ENCODE measurements at places on chromosomes 7 and 10.

DNA sequence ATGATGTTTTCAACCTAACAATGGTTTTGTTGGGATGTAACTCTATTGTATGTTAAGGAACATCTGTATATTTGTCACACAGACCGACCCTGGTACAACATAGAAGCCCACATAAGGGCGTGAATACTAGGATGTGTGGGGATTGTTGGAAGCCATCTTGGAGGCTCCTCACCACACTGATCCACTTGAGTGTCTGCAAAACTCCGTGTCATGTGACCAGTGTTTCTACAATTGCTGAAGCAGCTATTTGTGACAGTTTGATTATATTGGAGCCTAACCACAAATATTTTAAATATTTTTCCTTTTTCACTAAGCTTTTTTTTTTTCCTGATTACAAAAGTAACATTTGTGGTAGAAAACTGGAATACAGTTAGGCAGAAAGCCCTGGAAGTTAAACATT lies 27.9 kb downstream of the RALA start:
- no peak for DNase-seq

- DNase-seq: no peak
Measured at GRCh38 chr7:11748884-11749283, 83.1 kb downstream of the THSD7A start.

DNA sequence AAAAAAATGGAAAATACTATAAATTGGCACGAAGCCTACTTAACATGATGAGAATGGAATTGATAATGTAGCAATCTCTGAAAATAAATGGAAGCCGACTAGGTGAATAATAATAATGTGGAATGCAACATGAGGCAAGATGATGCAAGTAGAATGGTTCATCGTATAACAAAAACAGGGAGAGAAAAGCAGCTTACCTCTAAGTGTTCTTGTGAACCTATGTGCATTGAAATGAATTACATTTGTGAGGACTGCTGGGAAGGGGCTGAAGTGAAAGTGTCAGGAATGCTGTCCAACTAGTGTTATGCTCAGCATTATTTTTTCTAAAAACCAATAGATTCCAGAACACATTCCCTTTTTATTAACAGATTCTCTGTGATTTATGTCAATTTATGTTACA lies 440.6 kb upstream of the LRRN3 start:
- DNase-seq: no peak

DNA sequence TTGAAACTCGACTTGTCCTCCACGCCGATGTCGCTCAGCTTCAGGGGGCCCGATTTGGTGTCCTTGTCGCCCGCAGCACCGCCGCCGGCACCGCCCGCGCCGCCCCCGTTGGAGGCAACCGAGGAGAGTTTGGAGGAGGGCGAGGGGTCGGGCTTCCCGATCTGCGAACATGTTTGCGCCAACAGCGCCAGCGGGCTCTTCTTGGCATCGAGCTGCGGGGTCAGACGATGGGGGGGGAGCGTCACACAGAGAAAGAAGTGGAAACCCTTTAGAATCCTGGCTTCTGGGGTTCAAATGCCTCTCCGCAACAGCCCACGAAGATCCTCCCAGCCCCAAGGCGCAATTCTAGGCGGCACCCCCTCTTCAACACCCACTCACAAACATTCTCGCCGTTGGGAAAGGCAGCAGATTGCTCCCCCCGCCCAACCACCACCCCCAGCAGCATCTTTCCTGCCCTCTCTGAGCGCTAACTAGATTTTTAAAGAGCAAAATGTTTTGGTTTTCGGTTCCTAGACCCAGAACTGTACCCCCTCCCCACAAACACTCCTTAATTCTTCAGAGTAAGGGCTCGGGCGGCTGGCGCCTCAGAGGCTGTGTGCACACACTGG lies 1.3 kb downstream of the ZNF503 start:
- DNase-seq: no peak

- DNase-seq: no peak
Measured at GRCh38 chr7:10930551-10930950, 43.1 kb upstream of the PHF14 start.

- peak; percentile 86 for DNase-seq
Measured at GRCh38 chr7:39949971-39950472, at the start of gene CDK13. Gene CDK13 (plus strand): TSS chr7:39950256. CDS start chr7:39950642, 386 bp downstream.

DNA sequence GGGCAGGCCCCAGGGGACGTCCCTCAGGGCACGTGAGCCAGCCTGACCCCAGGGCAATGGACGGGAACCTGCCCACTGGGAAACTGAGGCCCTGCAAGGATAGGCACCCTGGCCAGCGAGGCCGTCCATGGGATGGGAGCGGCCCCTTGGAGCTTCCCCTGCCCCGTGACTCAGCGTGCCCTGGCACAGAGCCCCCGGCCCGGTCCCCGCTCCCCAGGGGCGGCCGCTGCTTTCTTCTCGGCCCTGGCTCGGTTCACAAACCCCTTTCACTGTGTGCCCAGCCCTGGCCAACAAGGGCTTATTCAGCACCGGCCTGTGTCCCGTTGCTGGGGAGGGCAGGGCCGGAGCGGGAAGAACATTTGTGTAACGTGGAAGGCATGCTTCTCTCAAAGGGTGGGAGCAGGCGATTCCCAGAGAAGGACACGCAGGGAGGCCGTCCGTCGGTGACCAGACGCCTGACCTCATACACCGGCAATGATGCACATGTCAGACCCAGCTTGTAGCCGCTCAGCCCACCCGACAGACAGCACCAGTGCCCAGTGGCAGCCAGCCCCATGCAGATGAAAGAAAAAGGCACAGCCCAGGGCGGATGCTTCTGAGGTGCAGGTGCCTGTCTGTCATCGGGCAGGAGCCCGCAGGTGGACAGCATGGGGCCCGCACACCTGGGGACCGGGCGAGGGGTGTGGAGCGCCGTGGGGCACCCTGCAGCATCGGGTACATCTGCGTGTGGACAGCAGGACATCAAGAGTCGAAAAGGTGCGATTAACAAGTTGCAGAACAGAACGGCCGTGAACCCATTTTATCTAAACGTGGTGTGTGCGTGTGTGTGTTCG lies 94.5 kb downstream of the PDGFA start:
- DNase-seq: no peak

GRCh38 chr7:137421366-137421765 lies 77.8 kb upstream of the PTN start:
- DNase-seq: no peak

DNA sequence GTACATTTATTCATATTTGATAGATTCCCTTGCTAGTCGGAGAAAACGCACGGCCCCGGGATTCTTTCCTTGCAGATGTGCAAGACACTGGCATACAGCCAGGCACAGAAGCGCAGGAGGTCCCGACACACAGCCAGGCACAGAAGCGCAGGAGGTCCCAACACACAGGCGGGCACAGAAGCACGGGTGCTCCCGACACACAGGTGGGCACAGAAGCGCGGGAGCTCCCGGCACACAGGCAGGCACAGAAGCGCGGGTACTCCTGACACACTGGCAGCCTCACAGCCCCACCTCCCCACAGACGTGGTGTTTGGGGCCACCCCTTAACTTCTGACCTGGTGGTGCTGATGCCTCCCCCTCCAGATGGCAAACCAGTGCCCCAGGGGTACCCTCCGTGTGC lies 237.3 kb downstream of the ZMYND11 start:
- no peak for DNase-seq

DNA sequence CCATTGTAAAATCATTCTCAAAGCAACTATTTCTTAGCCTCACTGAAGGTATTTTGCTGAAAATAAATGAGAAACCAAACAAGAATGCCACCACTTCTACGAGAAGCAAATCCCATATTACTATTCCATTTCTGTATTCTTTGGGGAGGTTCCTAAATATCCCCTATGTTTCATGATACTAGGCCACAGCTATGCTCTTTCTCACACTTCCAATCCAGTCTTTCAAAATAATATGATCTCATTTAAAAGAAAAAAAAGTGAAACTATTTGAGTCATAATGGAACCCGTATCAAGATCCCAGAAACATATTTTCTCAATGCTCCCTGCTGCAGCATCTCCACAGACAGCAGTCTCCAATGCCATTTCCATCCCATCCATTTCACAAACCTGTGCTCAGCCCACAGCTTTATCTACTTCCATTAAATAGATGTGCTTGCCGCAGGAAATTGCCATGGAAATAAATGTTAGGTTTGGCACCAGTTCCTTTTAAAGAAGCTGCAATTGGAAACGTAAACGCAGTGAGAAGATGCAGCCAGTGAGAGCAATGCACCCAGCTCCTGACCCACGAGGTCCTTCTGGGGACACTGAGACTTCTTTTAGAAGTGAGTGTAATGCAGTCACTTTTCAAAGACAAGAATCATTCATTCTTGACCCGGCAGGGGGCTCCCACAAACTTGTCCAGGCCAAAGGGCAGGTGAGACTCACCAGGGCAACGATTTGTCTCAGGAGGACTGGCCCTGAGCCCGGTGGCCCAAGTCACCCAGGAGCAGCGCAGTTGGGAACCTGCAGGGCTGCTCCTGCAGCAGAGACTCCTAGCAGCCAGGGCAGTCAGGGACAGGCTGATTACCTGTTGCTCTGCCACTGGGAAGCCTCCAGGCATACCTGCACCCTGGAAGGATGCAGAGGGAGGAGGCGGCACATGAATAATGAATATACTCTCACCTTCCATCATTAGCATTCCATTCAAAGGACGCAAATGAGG lies 99.6 kb downstream of the C10orf90 start:
- DNase-seq: no peak

GRCh38 chr7:149599636-149600206 lies 102.1 kb upstream of the ZNF746 start:
- no peak for DNase-seq

DNA sequence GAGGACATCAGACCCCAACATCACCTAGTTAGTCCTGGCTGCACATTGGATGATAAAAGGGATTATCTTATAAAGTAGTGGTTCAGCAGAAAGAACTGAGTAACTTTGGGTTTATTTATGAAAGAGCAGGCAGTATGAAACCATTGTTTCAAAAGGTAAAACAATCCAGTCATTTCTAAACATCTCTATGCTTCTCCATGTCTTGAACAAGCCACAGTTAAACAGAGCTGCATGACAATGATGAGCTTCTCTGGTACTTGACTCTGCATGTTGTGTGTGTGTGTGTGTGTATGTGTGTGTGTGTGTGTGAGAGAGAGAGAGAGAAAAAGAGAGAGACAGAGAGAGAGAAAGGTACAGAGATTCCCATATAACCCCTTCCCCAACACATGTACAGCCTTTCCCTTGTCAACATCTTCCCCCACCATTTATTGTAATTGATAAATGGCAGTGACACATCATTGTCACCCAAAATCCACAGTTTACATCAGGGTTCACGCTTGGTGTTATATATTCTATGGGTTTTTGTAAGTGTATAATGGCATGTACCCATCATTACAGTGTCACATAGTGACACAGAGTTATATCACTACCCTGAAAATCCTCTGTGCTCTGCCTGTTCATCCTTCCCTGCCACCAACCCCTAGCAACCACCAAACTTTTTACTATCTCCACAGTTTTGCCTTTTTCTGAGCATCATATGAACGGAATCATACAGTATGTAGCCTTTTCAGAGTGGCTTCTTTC lies 32.8 kb upstream of the SLC18A3 start:
- DNase-seq: no peak

DNA sequence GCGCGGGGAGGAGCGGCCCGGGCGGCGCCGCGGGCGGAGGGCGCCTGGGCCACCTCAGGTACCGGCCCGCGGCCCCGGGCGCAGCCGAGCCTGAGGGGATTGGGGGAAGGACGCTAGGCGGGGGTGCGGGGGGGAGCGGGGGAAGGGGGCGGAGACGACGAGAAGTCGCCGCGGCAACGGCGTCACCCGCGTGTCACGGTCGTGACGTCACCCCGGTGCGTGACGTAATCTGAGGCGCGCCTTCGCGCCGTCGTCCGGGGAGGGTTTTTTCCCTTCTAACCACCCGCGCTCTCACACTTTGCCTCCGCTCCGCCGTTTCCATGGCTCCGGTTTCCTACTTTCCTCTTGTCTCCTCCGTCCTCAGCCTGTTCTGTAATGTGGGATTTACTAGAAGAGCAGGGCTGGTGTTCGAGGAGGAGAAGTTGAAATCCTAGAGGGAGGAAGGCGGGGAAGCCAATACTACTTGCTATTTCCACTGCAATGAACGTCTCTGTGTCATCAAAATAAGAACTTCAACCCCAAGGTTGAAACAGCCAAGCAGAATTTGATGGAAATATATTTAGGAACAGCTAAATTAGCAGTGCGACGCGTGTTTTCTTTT lies at the start of gene BRAF:
Gene BRAF, minus strand, starts transcription at position 109 of the 601 bp plus-strand sequence. CDS start 226 bp downstream, outside the sequence.
- DNase-seq: peak; percentile 90

DNA sequence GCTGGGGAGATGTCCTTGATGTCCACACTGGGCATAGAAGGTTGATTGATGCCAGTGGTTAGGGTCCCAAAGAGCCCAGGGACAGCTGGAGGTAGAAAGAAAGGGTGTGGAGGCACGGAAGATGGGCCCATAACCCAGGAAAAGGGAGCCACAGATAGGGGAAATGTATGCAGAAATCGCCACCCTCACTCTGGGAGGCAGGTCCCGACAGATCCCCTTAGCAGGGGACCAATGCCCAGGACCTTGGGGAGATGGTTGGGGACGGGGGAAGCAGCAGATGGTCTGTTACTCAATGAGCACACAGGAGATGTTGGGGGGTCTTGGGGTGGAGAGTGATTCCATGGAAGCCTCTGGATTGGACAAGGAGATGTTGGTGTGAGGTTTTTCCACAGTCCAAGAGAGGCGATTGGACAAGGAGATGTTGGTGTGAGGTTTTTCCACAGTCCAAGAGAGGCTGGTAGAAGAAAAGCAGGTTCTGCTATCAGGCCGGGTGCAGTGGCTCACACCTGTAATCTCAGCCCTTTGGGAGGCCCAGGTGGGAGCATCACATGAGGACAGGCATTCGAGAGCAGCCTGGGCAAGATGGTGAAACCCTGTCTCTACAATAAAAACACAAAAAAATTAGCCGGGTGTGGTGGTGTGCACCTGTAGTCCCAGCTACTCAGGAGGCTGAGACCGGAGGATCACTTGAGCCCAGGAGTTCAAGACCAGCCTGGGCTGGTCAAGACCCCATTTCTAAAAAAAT lies 7.0 kb upstream of the PPP1R35 start:
- no peak for DNase-seq

DNA sequence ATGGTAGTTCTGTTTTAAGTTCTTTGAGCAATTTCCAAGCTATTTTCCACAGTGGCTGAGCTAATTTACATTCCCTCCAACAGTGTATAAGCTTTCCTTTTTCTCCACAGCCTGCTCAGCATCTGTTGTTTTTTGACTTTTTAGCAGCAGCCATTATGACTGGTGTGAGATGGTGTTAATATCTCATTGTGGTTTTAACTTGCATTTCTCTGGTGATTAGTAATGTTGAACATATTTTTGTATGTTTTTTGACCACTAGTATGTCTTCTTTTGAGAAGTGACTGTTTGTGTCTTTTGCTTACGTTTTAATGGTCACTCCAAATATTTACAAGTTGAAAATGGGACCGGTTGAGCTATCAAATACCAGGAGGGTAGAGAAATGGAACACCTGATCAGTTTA lies 20.4 kb downstream of the GNG11 start:
- no peak for DNase-seq

All from stimulated activated CD8-positive, alpha-beta memory T cell treated with anti-CD3 and anti-CD28 coated beads, Interleukin-12 subunit alpha, Interleukin-12 subunit beta, amount 100 ng/mL, for 4 hours (primary cell).